ENCODE measurements at places on chromosomes 2 and 18.

DNA sequence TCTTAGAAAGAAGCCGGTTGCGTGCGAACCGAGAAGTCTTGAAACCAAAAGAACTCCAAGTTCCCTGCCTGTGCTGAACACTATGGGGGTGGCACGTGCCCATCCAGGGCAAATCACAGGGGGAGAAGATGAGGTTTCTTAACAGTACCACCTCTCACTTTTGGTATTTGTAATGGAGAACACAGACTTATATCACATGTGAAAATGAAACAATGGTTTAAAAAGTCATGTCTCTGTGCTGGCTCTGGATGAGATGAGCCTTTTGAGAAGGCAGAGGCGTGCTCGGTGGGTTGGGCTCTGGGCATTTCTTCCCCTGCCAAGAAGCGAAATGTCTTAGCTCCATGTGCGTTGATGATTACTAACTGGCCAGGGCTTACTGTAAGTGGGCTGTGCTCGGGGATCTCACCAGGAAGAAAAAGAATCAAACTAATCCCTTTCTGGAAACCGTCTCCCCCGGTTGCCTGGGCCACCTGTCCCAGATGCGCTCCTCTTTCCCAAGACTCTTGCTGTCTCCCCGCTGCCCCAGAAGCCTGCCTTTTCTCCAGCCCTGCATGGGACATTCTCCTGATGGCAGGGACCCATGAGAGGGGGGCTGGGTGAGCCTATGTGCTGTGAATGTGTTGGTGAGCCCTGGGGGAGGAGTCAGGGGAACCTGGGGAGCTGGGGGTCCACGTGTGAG lies 252.9 kb downstream of the PRKCE start:
- no peak for DNase-seq

DNA sequence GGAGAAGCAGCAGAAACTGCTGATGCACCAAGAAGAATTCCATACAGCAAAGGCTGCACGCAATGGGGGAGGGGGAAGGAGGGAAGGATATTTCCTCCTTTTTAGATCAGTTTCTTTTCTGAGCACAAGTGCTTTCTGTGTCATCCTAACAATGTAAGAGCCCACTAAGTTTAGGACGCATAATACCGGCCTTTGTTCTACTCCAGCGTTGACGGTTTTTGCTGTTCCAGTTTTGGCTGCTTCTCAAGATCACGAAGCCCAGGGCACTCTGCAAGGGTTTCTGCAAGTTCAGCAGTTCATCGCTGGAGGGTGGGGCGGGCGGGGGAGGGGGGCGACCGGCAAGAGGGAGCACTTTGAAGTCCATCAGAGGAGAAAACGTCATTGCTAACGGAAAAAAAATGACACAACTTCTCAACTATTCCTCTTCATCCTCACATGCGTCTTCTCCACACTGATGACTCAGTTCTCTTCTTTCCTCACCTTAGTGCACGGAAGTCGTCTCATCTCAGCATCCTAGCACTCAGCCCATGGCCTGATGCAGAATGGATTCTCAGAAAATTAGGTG lies 8.7 kb downstream of the FAM178B start:
- peak; percentile 36 for DNase-seq

- DNase-seq = no peak
These were observed 315.0 kb downstream of the TNS1 start for GRCh38 chr2:217687771-217688170.

GRCh38 chr2:175035806-175036205 lies 30.6 kb upstream of the CHN1 start:
- no peak for DNase-seq

GRCh38 chr2:227164763-227165291 lies 403 bp downstream of the COL4A3 start:
- DNase-seq = peak; percentile 19

- peak; percentile 24 for DNase-seq
These were observed 205.1 kb downstream of the TNS1 start for GRCh38 chr2:217797661-217798069.

DNA sequence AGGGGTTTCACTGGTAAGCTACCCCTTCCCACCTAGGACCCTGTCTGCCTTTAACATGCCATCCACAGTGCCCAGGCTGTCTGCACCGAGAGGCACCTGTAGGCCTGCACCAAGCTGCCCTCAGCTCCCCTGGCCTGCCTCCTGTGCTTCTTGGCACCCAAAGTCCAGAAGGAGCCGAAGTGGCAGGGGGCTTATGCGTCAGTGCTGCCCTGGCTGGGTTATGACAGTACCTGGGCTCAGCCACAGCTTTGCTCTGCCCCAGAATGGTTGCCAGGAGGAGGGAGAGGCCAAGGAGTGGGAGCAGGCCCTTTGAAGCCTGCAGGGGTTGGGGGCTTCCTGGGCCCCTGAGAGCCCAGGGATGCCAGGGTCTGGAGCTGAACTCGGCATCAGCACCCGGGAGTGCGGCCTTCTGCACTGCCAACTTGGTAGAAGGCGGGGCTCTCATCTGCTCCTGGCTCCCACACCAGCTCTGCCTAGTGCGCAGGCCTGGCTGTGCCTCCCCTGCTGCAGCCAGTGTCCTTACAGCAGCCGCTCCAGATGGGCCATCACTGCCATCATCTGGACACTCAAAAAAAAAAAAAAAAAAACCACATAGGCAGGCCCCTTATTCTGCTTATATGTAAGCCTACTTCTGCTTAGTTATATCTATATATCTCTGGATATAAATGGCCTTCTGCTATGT lies 155.4 kb downstream of the THSD7B start:
- no peak for DNase-seq

GRCh38 chr2:60148716-60149115 lies 404.7 kb downstream of the BCL11A start:
- DNase-seq = no peak

DNA sequence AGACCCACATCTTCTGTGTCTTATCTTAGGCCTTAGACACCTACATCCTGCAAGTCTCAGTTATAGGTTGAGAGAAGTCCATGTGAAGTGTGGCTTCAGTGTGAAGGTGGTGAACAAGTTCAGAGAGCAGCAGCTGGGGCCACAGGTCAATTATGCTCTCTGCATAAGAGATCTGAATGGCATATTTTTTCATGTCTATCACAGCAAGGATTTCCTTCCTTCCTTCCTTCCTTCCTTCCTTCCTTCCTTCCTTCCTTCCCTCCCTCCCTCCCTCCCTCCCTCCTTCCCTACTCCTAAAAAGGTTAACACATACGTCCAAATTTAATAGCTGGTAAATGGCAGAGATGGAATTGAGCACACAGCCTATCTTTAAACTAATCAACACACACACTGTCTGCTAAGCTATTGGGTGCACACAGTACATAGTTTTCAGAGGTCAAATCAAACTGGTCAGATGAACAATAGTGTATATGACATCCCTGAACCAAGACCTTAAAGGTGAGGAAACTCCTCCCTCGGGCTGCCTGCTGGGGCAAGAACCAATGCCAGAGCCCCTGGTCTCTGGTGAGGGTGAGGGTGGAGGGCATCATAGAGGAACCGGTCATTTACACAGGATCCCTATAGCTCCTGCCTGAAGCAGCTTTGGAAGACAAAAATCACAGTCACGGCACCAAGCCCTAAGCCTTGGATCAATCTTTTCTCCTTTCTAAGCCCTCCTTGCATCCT lies 240.9 kb downstream of the ICOS start:
- DNase-seq = no peak

- no peak for DNase-seq
These were observed 46.5 kb downstream of the NCK2 start for GRCh38 chr2:105791229-105791628.

- DNase-seq = no peak
These were observed 34.9 kb upstream of the GPC1 start for GRCh38 chr2:240400371-240401161.

DNA sequence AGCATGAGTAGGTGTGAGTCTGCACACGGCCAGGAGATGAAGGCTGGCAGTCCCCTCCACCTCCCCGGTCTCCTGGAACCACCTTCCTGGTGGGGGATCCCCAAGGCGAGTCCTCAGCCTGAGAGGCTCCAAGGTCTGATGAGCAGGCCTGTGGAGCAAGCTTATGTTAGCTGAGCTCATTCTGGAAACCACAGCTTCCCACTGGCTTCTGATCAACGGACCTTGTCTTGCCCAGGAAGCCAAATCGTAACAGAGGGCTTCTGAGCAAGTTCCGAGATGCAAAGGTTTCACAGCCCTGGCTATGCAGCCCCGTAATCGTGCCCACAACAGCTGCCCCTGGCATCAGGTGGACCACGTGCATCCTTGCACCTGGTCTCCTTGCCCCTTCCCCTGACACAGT lies 28.8 kb upstream of the GPR55 start:
- no peak for DNase-seq

GRCh38 chr2:222819722-222820333 lies 41.0 kb upstream of the ACSL3 start:
- no peak for DNase-seq

- DNase-seq = peak; percentile 89
These were observed 104.8 kb downstream of the NOL10 start for GRCh38 chr2:10584843-10585475.

DNA sequence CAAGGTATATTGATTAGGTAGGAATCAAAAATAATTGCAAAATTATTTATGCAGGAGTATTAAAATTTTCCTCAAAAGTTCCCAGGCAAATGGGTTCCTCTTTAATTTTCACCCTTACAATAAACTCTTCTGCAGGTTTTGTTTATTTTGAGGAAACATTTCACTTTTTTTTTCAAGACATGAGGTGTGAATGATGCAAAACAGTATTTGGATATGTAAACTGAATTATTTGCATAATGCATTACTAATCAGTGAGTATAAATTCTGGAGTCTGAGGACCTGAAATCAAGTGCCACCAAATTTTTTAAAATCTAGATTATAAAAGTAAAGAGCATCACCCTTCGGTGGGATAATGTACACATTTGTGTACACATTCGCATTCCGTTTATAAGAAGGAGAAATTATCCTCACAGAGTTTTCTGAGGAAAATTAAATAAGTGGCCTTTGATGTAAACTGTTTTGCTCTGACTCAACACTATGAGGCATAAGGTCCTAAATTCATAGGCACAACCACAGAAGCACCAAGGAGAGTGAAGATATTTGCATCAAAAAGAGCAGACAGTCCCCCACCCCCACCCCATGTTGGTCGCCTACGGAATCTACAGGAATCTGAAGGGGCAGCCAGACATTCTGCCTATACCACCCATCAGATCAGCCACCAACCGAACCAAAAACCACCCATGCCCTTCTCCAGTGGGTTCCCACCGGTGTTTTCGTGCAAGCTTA lies 33.1 kb downstream of the BCL11A start:
- DNase-seq = no peak

DNA sequence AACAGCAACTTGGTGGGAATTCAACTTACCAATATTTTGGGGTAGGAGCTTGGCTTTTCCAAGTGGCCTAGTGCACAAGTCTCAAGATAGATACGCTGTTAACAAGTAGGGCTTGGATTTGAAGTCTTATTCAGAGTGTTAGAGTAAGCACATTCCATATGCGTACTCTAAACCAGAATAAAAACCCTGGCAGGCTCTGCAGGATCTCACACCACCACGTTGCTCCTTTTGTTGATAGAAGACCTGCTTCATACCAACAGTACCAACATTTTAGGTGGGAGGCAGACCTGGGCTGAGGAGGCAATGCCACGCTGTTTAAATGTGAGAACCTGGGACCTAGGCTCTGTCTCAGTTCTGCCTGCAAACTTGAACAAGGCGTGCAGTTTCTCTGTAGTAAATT lies 214.0 kb downstream of the RNF144A start:
- DNase-seq = no peak

- no peak for DNase-seq
These were observed 557.1 kb upstream of the CHAC2 start for GRCh38 chr2:53210538-53210937.

DNA sequence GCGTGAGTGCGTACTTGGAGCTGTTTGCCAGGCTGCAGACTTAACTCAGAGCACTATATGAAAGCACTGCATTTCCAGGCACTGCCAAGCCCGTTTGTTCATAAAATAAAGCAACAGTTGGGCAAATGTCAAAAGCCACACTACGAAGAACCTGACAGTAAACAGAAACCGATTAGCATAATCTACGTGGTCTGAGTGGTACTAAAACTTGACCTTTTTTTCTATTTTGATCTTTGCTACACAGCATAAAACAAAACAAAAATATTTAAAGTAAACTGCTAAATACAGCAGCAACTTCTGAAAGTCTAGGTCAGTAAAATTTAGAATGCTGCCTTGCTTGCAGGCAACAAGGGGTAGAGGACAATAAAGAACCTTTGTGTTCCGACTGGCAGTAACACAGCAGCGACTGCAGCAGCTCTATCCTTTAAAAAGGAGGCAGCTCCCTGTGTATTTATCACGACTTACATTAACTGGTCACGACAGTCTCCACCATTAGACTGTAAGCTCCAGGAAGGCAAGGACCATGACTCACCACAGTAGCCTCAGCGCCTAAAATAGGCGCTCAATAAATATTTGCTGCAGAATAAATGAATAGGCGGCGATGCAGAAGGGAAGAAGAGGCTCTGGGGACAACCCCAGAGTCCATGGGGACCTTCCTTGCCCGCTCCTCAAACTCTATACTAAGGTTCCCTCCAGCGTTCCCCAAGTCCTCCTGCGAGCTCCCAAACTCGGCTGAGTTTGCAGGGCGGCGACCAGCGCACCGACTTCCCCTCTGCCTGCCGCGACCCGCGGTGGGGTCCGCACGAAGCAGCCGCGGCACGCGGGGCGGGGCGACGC lies 902 bp downstream of the SS18 start:
- peak; percentile 15 for DNase-seq

DNA sequence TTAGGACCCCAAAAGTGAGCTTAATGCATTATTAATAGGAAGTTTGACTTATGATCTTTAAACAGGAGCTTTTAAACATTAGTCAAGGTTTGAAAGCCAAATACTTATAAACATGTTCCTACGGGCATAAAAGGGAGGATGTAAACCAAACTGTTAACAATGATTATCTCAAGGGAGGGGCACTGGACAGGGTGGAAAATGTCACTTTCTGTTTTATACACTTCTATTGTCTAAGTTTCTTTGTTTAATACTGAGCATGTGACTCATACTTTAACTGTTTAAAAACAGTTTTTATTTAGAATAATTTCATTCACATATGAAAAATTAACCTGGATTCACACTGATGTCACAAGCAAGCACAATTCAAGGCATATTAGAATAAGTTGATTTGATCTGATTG lies 18.3 kb upstream of the ITGA6 start:
- no peak for DNase-seq

DNA sequence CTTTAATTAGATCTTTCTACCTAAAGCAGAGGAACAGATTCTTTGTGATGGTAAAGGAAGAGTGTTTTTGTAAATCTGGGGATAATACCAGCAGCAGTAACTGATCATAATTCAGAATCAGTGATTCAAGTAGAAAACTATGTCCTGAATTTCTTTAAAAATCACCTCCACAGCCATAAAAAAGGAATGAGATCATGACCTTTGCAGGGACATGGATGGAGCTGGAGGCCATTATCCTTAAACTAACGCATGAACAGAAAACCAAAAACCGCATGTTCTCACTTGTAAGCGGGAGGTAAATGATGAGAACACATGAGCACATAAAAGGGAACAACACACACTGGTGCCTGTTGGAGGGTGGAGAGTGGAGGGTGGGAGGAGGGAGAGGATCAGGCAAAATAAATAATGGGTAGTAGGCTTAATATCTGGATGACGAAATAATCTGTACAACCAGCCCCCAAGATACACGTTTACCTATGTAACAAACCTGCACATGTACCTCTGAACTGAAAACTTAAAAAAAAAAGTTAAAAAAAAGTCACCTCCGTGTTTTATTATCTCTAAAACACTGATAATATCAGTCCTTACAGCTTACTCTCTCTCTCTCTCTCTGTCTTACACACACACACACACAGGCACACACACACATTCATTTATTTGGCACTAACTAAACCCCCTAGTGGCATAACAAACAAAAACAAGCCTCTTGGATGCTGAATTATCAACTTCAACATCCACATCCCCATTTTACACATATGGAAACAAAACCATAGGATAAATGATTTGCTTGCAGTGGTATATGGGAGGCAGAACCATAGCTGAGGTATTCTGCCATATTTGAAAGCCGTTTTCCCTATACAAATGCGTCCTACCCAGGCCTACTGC lies 1.4 kb downstream of the TM4SF20 start:
- no peak for DNase-seq
